ENCODE measurements at places on chromosomes 1 and 21.

GRCh38 chr1:65431111-65431705, 10.7 kb downstream of the LEPR start:
- DNase-seq: peak; percentile 54

GRCh38 chr21:27633631-27634030, 666.7 kb upstream of the ADAMTS5 start:
- no peak for DNase-seq

DNA sequence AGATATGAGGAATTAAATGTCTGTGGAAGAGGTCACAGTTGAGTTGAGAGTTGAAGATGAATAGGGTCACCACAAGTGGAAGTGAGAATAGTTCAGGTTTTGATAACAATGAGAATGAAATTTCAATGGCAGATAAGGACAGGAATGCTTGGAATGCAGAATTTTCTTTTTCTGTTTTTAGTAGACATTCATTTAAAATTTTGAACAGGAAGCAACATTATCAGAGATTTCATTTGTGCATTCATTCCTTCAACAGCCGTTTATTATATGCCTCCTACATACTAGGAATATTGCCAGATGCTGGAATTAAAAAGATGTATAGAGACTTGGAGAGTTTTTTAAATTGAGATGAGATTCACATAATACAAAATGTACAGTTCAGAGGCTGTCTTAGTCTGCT, 126.8 kb downstream of the ITSN1 start:
- no peak for DNase-seq

DNA sequence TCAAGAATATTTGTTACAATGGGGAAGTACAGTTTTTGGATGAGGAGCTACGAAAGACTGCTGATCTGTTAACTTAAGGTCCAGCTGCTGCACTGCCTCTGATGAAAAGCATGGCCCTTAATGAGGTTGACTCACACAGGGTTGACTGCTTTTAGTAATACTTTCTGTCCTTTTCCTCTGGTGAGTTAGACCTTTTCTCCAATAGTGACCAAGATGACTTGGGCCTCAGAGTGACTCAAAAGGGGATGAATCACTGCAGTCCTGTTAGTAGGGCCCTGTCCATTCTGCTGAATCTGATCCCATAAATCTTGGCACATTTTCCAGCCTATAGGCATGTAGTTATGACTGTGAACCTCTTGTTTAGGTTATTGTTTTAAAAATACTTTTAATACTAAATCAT, 2.7 kb downstream of the DISP1 start:
- peak; percentile 8 for DNase-seq
